ENCODE measurements at places on chromosomes 13 and 19.

- DNase-seq, result peak; percentile 47
Observed at GRCh38 chr19:56309511-56310185, 5.0 kb downstream of the ZSCAN5A start.

DNA sequence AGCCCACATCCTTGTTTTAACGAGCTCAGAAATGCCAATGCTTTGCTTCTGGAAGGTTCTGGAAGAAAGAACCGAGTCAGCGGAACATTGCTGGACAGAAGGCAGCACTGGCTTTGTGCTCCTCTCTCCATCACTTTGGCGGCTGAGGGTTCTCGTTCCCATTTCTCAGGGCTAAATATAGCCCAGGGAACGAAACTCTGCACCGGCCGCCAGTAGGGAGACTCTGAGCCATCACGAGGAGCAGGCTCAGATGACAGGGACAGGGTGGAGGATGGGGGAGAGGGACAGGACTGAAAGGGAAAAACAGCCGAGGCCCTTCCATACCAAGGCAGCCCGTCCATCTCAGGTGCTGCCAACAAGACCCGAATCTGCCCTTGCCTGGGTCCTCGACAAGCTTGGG is 166.4 kb downstream of the CACNA1A start:
- no peak for DNase-seq

GRCh38 chr13:66138172-66138811 is 1091.8 kb downstream of the PCDH9 start:
- DNase-seq, result no peak

- no peak for DNase-seq
Observed at GRCh38 chr13:23243066-23243465, 62.3 kb downstream of the SGCG start.

GRCh38 chr13:30114571-30115256 is 192.6 kb downstream of the KATNAL1 start:
- DNase-seq, result peak; percentile 97

DNA sequence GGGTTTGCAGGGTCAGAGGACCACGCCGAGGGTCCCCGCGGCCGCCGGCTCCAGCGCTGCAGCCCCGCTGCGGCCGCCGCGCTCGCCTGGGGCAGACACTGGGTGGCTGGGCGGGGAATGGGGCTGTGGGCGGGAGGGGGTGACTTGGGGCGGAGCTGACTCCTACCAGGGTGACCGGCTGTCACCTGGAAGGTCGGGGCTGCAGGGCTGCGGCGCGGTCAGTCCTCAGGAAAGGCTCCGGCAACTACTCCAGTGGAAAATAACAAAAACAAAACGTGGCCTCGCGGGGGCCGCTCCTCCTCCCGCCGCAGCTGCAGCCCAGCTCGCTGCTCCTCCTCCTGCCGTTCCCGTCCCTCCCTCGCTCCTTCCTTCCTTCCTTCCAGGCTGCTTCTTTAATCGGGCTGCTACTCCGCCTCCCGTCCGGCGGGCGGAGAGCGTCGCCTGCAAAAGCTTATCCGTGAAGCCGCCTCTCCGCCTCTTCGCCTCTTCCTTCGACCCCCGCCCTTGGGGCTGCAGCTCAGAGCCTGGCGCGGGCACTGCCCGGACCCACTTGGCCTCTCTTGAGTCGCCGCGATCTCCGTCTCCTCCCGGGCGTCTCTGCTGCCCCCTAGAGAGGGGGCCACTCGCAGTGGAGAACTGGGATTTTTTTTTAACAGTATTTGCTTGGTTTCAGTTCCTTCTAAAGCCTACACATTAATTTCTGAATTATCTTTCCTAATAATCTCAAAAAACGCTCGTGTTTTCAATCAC is at the start of gene TBC1D4:
TBC1D4 (minus strand) TSS at position 100 of the 750 bp plus-strand sequence. CDS start 402 bp downstream, outside the sequence.
- peak; percentile 49 for DNase-seq

- DNase-seq, result no peak
Observed at GRCh38 chr13:109275139-109275745, 511.1 kb downstream of the IRS2 start.

GRCh38 chr13:111153977-111154332 is 38.8 kb downstream of the ARHGEF7 start:
- no peak for DNase-seq

DNA sequence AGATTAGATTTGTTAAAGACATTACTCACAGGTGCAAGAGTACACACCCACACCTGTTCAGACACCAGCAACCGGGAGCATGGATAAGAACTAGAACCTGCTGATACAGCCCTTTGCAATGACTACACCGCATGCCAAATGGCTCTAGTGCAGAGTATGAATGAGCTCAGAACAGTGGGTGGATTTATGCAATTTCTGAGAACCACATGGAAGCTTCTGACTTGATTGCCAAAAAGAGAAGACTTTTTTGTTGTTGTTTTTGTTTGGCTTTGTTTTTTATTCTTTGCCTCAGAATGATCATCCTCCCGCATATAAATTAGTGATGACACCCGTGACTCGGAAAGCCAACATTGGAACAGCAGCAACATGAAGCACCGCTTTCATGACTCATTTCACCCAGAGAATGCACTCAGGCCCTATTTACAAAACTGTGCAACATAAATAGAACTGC is 77.4 kb upstream of the LRCH1 start:
- DNase-seq, result no peak

DNA sequence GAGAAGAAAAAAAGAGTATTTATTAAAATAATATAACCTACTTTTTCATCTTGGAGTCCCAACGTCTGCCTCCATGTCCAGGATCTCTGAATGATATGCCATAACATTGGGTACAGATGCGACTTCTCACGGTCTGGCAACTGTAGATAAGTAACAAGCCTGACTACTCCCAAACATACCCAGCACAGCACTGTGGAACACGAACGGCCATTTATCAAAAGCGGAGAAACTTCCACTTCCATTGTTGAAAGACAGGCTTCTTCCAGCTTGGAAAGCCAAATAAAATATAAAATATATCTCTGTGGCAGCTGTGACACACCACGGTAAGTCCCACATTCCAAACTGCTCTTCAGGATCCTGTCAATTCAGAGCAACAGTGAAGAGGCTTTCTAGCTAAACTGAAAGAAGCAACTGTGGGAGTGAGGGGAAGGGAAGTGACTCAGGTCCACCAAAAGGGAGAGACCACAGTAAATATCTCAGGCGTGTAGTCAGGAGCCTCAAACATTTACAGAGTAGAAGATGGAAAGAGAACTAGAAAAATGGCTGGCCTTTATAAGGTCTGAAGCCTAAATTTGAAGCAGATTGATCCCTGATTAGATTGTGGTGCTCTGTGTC is 331.7 kb downstream of the LIG4 start:
- DNase-seq, result no peak

GRCh38 chr13:63632321-63632720 is 2216.7 kb upstream of the PCDH20 start:
- DNase-seq, result no peak

GRCh38 chr13:77038907-77039480 is 12.0 kb upstream of the FBXL3 start:
- no peak for DNase-seq

DNA sequence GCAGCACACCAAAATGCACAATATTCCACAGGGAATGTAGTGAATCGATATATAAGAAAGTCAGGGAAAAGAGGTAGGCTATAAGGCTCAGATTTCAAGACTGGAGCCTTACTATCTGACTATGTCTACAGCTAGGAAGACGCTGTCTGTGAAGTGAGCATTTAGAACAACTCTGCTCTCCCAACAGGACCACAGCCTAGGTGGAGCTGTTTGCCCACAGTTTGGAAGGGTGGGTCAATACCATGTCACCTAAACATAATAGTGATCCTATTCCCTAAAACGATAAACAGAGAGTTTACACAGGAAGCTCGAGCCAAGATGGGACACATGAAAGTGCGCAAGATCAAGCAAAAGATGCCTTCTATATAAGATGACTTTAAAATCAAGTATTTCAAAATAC is 2486.0 kb upstream of the PCDH20 start:
- DNase-seq, result no peak

DNA sequence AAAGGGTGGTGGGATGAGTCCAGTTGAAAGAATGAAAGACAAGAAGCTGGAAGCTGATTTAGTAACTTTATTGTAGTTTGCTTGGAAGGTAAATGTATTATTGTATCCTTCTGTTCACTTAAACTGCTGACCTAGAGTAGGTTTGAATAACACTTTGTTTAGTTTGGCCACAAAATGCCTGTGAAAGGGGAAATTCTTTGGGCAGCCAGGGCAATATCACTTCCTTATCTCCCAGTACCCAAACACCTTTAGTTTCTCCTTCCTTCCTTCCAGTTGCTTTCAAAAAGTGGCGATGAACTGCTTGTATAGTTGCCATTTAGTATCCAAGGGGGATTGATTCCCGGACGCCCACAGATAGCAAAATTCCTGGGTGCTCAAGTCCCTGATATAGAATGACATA is 120.1 kb downstream of the PAN3 start:
- DNase-seq, result no peak

GRCh38 chr13:63208826-63209225 is 1793.2 kb upstream of the PCDH20 start:
- no peak for DNase-seq

DNA sequence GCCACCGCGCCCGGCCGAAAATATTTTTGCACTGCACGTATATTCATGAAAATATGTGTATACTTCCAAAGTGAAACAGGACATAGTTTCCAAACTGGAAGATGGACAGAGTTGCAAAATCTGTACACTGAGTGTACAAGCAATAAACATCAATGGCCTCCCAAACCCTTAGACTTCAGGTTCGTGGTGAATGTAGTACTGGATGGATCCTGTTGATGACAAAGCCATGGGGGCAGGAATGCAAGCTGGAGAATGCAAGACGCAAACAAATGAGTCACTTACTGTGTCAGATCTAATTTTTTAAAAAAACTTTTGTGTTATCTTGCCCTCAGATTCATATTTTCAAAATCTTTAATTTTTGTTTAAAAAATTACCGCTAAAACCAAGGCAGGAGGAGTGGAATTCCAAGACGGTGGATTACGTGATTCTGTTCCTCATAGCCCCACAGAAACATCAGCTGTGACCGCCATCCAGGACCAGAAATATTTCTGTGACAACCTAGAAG is 12.7 kb upstream of the LILRA2 start:
- DNase-seq, result no peak

DNA sequence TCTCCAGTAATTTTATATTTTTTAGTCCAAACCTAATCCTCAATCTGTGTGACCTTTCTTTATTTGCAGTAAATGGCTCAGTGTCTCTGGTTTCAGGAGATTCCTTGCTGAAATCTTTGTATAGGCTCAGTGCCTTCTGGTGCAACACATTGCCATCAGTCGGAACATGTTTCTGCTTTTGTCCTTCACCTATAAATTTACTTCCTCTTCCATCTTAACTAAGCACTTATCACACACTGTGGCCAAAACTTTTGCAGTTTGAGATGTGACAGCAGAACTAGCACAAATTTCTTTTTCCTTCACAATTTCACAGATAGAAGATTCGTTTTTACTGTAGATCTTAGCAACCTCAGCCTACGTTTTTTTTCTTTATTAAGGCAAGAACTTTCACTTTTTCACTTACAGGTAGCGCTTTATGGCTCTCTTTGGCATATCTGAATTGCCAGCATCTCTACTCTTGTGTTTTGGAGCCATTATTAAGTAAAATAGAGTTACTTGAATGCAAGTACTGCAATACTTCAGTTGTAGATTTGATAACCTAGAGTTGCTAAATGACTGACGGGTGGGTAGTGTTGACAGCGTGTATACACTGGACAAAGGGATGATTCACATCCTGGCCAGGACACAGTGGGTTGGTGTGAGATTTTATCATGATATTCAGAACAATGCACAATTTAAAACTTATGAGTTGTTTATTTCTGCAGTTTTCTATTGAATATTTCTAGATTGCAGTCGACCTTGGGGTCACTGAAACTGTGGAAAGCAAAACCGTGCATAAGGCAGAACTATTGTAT is 44.3 kb downstream of the NDFIP2 start:
- peak; percentile 51 for DNase-seq

DNA sequence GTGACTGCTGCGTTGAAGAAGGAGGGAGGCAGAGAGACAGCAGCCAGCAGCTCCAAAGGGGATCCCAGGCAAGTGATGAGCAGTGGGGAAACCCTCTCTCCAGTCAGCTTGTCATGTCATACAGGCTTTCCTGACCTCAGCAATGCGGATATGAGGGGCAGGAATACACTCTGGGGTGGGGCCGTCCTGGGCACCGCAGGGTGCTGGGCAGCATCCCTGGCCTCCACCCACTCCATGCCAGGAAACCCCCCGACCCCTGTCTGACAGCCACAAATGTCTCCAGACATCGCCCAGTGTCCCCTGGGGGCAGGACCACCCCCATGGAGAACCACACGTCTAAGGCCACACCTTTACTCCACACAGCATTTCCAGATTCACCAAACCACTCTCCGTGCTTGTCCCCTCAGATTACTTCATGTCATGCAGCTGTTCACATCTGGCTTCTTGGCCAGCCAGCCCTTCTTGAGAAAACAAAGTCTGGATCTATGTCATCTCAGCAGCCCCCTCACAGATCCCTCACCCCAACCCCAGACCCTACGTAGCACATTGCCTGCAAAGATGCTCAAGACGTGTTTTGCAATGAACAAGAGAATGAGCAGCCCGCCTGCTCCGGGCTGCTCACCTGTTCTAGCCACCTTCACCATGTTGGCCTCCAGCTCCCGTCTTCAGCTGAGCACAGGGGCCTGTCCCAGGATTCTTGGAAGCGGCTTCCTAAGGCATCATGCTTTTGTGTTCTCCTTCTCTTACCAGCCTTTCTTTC is 46.5 kb downstream of the RFX2 start:
- DNase-seq, result no peak

GRCh38 chr19:58561373-58562121 is 3.1 kb upstream of the UBE2M start:
- no peak for DNase-seq

DNA sequence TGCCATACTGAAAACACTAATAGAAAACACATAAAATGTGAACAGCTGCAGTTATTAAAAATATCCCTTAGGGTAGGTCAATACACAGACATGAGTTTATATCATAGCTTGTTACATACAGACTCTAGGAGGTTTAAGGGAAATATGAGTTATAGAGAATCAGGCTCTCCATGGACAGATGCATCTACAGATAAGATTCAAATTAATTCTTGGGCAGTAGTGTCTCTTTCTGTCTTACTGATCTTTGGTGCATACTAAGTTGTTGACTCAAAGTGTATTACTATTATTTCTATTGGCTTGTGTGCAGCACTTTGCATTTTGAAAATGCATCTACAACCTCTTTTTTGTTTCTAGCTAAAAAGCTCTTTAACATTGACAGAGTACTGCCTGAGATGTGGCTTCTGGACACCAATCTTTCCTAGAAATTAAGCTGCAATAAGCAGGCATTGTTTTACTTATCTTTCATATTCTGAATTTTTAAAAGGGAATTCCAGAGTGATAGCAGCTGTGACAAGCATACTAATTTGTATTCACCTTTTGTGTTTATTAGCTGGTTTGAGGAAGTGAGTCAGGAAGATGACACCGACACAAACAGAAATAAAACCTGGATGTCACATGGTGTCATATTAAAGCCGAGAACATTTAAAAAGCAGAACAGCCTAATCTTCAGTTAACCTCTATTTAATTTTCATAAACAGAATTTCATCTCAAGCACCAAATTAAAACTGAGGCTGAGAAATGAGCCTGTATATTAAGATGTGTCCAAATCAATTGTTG is 399.0 kb downstream of the PCDH9 start:
- DNase-seq, result no peak

- DNase-seq, result no peak
Observed at GRCh38 chr13:53460796-53461195, 432.2 kb downstream of the OLFM4 start.

GRCh38 chr13:59024434-59024833 is 1139.3 kb downstream of the DIAPH3 start:
- DNase-seq, result no peak

Data from stimulated activated effector memory CD8-positive, alpha-beta T cell treated with anti-CD3 and anti-CD28 coated beads, Interleukin-12 subunit alpha, Interleukin-12 subunit beta, amount 100 ng/mL, for 72 hours (primary cell).